ENCODE measurements at places on chromosomes 16 and 17.

GRCh38 chr17:35969558-35970380 is 11.5 kb downstream of the CCL16 start:
- DNase-seq, result peak; percentile 51

GRCh38 chr17:31907342-31907962 is 5.9 kb upstream of the UTP6 start:
- DNase-seq, result peak; percentile 61

- DNase-seq, result no peak
These were observed 70.2 kb downstream of the PARN start for GRCh38 chr16:14559809-14560241.

DNA sequence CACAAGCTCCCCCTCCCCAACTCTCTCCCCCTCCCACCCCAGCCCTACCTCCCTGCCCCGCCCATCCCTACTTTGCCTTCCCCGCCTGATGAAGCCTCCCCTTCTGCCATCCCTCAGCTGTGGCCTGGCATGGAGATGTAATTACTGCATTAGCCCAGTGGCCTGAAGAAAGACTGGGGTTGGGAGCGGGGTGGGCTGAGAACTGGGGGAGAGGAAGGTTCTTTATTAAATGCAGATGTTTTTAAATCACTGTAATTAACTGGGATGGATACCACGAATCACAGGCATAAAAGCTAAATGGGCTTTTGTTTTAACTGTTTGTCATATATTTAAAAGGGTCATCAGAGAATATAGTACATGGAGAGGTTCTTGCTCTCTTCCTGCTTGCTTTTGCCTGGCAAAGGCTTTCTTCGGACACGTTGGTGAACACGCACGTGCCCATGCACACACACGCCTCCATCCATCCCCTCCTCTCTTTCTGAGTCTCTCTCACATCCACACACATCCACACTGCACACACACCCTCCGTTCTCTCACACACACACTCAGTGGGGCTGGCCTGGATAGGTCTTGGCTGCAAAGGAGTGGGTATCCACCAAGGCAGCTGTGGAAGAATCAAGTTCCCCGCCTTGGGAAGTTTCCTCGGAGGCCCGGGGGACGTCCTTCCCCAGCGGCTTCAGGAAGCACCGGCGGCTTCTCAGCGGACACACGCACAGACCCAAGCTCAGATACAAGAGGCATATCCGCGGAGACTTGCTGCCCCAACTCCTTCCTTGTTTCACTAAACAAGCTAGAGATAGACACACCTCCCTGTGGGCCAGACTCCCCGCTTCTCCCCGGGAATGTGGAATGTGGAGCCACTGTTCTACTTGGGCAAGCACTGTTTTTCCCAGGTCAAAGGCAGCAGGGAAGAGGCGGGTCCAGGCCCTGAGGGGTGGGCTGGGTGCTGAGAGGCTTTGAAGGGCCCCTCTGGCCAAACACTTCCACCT is 27.4 kb upstream of the TNRC6C start:
- DNase-seq, result no peak

DNA sequence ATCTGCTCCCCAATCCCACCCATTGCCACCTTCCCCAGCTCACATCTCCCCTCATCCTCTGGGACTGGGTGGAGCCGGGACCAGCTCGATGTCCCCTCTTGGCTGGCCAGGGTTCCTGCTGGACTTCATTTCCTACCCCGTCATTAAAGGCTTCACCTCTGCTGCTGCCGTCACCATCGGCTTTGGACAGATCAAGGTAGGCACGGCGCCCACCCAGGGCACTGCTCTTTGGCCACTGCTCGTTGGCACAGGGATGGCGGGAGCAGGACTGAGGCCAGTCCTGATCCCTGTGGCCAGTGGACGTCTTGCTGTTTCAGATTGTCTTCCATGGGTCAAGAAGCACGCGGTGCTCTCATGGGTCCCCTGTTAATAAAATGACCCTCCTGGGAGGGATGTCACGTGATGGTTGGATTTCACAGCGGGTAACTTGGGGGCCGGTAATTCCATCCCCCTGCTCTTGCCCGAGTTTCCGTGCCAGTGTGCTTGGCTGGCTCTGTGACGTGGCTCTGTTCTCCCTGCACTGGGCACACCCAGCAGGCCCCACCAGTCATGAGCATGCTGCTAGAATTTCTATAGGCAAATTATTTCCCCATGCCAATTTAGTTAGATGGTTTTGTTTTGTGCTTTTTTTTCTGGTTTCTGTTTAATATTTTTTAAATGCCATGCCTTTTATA is 3.1 kb downstream of the SLC26A11 start:
- DNase-seq, result no peak

DNA sequence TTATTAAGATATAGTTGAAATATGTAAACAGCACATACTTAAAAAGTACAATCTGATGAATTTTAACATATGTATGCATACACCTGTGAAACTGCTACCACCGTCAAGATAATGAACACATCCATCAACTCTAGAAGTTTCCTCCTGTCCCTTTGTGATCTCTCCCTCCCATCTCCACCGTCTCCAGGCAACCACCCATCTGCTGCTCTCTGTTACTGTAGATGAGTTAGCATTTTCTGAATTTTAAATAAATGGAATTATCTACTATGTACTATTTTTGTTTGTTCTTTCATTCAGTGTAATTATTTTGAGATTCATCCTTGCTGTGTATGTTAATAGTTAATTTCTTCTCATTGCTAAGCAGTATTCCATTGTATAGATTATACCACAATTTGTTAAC is 40.2 kb upstream of the SMPD3 start:
- DNase-seq, result no peak

- DNase-seq, result no peak
These were observed 5.6 kb downstream of the ZNF598 start for GRCh38 chr16:2003827-2004641.

DNA sequence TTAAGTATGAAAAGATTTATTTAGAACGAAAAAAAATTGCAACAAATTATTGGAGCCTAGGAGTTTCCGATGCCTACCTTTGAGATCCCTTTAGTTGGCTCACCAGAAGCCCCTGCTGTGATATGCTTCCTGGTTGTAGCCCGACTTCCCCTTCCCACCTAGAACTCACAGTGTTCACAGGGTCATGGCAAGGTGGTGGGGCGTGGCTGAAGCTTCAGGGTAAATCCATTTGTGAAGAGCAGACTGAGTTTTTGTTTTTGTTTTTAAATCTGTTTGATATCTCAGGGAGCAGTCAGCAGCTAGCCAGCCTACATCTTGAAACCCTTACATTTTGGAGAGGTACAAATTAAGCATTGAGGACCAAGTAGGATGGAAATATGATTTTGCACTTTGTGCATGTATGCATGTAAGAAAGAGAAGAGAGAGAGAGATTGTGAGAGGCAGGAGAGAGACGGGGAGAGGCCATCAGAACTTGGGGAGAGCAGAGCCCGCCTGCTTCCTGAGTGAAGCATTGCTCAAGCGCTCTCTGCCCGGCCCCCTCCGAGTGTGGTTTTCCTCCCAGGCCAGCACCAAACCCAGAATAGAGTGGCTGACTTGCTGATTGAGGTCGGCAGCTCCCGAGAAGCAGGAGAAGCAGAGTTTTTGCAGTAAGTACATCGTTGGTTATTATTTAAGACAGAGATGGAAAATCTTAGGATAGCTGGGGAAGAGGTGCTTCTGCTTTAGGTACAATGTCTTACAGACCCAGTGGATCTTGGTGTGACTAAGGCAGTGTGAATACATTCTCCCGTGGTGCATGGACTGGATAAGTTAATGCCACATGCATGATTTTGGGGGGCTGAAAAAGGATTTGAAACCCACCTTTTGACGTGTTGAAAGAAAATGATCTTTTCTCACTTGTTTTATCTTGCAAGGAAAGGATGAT is 64.2 kb downstream of the SPECC1 start:
- peak; percentile 10 for DNase-seq

DNA sequence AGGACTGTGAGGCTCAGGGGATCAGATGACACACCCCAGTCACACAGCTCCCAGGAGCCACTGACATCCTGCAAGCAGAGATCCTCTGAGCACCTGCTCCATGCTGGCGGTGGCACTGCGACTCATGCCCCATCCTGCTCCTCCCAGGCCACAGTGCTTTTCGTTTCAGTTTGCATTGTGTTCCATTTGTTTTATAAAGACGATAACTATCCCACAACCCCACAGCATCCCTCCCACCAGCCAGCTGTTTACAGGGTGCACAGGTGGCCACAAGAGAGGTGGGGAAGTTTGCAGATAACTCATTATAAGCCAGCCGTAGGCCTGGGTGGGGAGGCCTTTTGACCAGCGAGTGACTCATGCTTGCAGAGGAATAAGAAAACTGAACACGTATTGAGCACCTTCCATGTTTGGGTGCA is 28.2 kb downstream of the BCO1 start:
- DNase-seq, result no peak

GRCh38 chr17:63634163-63634562 is 11.9 kb downstream of the MAP3K3 start:
- DNase-seq, result peak; percentile 17
